NCI-H2171 (cell line): ENCODE measurements at places on chromosomes 4 and X.

DNA sequence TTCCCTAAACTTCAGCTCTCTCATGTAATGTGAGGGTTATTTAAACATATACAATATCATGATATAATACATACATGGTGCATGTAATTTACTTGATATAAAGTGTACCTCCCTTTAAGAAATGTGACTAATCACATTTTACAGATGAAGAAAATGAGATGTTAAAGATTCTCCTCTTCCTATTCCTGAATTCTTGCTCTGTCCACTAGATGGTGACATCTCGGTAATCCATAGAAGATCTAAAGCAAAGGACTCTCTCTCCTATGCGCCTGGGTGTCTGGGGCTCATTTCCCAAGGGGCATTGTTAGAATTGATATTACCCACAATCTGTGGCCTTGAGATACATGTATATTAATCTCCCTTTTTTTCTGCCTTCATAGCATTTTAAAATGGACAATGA, 804.9 kb downstream of the RAB28 start:
- no peak for DNase-seq

DNA sequence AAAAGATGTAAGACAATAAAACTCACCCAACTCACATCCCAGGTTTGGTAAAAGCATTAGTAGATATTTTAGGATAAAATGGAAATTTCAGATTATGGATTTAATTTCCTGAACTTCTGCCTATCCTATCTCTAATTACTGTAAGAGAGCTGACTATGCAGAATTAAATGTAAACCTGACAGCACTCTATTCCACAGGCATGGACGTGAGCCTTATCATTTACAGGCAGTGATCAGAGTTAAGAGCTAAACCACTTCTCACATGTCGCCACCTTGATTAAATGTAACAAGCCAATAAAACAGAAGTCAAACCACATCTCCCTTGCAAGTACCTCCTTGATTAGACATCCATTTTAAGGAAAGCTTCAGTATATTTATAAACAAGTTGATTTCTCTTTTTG, 97.5 kb upstream of the CBR4 start:
- DNase-seq: no peak

DNA sequence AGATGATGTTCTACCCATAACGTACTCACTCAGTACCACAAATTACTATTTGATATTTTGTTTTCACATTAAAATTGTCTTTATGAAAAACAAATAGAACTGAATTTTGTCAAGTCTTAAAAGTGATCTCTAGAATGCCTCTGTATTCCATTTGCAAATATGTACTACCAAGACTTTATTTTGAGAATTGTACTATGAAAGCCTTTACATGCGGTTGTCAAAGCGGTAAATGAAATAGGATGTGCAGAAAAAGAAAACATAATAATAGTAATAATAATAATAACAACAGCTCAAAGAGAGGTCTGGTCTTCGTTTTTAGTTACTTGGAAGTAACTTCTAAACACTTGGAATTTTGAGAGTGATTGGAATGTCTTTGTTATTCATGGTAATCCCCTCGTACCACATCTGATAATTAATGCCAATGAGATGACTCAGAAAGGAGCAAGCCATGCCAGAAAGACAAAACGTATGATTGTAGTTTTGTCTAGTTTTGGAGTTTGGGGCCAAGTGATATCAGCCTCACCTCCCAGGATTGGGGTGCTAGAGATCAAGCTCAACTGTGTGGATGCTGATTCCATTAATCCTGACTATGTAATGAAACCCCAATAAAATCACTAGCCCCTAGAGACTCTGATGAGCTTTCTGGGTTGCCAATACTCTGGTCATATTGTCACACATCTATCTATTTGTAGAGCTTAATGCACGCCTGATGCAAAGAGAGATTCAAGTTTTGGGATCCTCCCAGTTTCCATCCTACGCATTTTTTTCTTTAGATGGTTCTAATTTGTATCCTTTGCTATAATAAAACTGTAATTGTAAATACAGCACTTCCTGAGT, 20.2 kb upstream of the CTSO start:
- no peak for DNase-seq

- no peak for DNase-seq
These were observed 815.5 kb downstream of the KLHL13 start for GRCh38 chrX:117301086-117301485.

DNA sequence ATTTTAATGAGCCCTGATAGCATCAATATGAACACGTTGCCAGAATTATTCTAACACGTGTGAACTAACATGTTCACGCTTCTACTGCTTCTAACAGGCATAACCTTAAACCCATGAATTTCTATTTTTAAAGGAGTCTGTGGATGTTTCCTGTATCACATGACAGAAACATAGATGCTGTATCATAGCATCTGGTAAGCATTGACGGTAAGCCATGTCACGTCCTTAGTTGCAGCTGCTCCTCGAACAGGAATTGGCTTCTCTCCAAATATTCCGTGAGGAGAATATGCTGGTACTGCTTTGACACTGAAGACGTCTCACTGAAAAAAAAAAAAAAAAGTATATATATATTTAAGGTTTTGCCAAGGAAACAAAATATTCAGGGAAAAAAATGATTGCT, 105.1 kb upstream of the MXRA5 start:
- peak; percentile 64 for DNase-seq

- DNase-seq: no peak
These were observed 76.5 kb upstream of the BCOR start for GRCh38 chrX:40174001-40174853.
